ENCODE measurements at places on chromosomes 1 and 21.

DNA sequence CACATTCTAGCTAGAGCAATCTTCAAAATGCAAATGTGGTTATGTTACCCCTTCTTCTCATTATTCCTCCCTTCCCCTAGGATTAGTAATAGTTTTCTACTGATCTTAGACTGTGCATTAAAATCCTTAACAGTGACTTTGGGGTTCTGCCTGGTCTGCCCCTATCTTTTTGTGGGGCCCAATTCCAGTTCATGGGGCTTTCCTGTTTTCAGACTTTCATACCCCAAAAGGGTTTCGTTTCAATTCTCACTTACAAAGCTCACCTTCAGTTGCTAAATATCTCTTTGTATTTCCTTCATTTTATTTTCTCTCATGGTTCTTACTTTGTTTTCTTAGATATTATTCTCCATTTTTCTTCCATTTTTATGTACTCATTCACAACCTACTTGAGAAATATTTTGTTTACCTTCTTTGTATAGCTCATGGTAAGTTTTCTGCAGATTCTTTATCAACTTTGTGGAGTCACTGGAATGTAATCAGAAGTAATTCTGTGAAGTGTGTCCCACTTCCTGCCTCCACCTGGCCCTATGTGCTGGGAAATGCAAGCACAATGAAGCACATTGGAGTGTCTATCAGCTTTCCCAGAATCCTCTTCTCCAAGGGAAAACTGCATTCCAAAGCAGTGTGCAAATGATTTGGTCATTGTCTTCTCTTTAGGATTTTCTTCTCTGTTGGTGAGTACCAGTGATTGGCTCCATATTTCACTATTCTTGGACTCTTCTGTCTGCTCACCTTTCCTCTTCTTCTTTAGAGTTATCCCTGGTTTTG lies 350.2 kb downstream of the ZNF326 start:
- no peak for DNase-seq

GRCh38 chr21:27787046-27787445 lies 820.2 kb upstream of the ADAMTS5 start:
- no peak for DNase-seq

- DNase-seq, result no peak
Observed at GRCh38 chr1:87296206-87296605, 32.5 kb upstream of the LMO4 start.

- no peak for DNase-seq
Observed at GRCh38 chr21:32514275-32515055, 70.9 kb downstream of the TCP10L start.

DNA sequence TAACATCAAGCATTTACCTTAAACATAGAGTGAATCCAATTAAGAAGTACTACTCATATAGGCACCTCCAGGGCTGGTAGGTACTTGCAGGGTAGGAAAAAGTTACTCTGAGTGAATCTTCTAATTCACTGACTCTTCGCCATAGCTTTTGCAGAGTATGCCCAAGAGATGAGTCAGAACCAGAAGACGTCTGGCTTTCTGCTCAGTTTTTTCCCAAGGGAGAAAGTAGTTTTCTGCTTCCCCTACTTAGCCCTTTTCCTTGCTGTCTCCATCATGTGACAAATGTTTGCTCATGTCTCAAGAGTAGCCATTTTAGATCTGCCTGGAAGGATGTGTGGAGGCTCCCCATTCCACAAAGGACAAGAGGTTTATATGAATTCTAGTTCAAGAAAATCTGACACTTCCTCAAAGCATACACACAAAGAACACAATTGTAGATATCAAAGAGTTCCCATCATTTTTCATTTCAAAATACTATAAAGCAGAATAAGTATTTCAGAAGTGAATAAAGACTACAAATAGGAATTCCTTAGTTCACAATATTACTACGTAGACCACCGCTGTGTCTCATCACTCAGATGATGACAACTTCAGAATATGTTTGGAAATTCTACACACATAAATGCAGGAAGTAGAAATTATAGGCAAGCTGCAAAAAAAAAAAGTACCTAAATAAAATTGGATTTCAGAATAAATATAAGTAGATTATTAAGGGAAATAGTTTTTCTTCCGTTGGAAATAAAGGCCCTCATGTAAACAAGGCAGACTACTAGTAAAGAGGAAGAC lies 98.5 kb downstream of the ASH1L start:
- DNase-seq, result no peak

DNA sequence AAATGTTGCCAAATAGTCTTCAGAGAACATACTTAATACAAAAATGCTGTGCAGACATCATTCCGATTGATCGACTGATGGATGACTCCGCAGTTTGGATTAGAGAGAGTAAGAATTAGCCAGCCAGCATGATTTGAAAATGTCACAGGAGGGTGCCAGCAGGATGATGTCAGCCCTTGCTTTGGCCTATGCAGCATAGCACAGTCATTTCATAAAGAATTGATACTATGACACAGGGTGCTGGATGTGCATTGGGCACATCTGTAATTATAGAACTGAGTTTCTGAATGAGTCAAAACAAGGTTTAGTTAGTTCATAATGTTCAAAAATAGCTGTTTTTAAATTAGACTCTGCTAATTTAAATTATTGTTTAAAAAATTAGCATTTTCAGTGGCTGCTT lies 21.6 kb upstream of the TRAF5 start:
- DNase-seq, result no peak

- DNase-seq, result no peak
Observed at GRCh38 chr1:168472223-168472622, 71.6 kb downstream of the XCL2 start.

GRCh38 chr1:169941982-169942830 lies 48.5 kb upstream of the SCYL3 start:
- no peak for DNase-seq

DNA sequence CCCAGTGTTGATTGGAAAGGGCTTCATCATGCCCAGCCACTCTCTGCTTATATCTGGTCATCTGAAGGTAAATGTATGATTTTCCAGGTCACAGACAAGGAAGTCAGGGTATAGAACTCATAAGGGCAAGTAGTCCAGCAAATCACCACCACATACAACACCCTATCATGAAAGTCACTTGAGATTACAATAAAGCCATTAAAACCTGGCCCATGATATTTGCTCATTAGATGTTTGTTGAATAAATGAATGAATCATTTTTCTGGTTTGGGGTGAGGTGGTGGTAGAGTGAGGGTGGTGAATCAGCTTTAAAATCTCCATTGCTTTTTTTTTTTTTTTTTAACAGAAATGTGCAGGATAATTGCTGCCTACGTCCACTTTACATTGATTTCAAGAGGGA lies 91.9 kb downstream of the TGFB2 start:
- DNase-seq, result no peak

DNA sequence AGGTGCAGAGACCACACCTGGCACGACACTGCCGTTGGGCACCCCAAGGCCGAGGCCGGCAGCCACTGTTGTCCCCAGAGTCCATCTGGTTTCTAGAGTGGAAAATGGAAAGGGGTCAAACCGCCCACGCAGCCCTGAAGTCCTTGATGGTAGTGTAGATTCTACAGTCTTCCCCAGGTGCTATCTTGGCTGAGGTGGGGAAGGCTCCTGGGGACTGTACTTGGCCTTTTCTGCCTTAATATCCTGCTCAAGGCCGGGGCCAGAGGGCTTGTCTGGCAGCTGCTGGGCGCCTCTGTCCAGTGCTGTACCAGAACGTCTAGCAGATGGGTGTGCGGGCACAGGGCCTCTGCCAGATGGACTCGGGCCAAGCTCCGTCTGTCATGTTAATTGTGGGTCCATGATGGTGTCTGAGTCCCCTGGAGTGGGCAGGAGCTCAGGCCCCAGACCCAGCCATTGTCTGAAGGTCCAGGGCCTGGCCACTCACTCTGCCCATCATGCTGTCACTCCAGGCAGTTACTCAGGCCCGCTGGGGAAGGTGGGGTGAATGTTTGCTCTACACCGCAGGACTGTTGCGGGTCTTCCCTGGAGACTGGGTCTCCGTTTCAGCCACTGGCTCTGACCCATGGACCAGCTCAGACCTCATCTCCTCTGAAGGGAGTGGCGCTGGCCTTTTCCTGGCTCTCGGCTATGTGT lies 161.9 kb upstream of the COL6A1 start:
- DNase-seq, result no peak

GRCh38 chr21:28253338-28253737 lies 739.3 kb downstream of the LTN1 start:
- DNase-seq, result no peak

DNA sequence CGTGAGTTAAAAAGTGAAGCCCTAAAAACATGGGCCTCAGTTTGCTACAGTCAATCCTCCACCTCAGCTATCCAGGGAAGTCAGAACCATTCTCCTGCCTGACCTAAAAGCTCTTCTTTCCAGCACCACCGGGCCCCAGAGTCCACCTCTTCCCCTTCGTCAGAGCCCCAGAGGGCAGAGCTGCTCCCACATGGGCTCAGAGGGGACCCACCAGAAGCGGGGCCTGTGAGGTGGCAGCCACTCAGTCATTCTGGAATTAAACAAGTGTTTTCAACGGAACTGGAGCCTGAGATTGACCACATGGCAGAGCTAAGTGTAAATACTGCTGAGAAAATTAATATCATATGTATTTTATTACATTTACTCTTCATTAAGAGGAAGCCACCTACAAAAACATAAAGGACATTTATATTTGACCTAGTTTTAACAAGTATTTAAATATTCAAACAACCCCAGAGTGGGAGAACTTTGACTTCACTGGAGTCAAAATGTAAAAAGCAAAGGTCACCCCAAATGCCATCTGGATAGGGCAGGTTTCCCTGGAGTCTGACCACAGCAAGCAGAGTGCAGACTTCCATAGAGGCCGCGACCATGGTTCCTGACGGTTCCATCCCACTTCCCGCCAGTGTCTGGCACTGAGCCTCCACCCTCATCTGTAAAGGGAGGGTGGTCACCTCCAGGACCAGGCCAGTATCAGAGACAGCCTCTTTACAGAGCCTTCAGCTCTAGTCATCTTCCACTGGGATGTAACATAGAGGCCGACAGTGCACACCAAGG lies 1.8 kb downstream of the SUMO3 start:
- no peak for DNase-seq

DNA sequence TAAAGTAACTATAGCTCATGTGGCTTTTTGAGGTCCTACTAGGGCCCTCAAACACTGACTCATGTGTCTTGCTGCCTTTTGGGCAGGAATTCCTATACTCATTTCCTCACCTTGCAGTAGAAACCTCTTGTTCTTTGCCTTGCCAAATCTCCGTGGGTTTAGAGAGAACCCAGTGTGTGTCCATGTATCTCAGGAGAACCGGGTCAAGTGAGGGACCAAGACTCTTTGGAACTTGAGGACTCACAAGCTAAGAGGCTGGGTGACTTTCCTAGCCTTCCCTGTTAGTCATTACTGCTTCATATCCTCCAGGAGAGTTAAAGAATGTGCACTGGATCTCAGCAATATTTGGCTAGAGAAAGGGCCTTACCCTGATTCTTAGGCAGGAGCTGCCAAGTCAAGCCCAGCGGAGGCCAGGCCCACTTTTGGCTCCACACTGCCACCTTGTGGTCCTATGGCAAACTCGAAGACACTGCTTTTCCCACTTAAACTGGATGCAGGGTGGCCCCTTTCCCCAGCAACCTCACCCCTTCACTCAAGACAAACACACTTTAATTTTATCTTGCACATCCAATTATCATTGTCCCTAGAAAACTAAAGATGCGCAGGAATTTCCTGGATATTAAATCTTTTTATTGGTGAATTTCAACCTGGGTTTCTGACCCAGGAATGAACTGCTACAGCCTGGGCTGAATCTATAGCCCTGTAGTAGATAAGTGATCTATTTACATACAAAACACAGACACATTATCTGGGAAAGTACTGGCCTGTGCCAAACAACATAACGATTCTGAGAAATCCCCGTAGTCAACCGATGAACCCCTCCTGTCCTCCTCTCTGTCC lies 10.6 kb downstream of the AVPR1B start:
- DNase-seq, result peak; percentile 88

DNA sequence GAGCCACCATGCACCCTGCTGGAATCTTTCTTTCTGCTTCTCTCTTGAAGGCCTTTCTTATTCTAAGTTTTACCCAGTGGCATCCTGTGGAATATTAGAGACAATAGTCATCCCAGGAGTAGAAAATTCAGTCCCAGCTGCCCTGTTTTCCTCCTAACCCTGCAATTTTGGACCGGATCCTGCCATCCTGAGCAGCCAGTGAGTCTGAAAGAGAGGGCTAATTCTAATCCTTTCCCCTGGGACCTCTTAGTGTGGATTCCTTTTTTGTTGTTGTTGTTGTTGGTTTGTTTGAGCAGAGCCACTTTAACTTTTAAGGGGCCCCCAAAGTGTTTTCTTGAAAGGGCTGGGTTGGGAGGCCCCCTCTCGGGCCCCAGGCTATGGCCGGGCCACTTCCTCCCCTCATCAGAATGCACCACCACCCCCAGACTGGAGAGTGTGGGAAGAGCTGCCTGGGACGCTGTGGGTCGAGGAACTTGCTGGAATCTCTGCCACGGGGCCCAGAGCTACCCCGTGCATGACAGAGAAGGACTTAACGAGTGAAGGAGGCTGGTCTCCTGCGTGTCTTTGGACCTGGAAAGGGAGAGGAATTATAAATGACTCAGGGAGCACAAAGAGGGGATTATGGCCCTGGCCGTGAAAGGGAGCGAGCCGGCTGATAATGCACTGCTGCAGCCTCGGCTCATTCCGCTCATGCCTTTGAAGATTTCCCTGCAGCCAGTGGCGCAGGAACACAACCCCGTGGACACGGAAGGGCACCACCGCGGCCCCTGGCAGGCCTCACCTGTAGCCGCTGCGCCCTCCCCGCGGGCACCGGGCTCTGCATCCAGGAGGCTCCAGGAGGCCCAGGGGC lies 81.0 kb upstream of the AKT3 start:
- peak; percentile 28 for DNase-seq

- peak; percentile 32 for DNase-seq
Observed at GRCh38 chr21:16309250-16309971, 579.6 kb downstream of the USP25 start.

- no peak for DNase-seq
Observed at GRCh38 chr1:205594846-205595245, 37.0 kb downstream of the ELK4 start.

- no peak for DNase-seq
Observed at GRCh38 chr1:205666372-205667166, 13.7 kb downstream of the SLC45A3 start.

DNA sequence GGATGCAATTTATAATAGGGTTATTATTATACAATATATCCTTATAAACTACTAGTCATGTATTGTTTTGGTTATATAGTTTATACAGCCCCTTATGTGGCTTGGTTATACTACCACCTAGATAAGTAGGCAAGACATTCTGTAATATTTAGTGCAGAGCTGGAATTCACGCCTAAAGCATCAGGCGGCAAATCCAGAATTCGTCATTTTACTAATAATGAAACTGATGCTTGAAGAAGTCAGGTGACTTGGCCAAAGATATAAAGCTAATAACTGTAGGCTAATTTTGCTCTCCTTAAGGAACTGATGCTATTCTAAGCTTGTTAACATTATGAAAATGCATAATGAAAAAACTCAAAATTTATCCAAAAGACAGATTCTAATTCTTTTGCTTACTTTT lies 10.8 kb downstream of the NSL1 start:
- no peak for DNase-seq

Data from neural crest cell (in vitro differentiated cells).